ENCODE measurements at places on chromosomes 7 and 10.

- DNase-seq = no peak
Measured at GRCh38 chr7:155224116-155224811, 73.4 kb upstream of the INSIG1 start.

GRCh38 chr10:132537684-132538001, at the start of gene INPP5A:
INPP5A (plus strand) TSS chr10:132537787; CDS start chr10:132538097, 310 bp downstream.
- no peak for DNase-seq

- DNase-seq = no peak
Measured at GRCh38 chr10:128263891-128264688, 137.9 kb upstream of the MKI67 start.

DNA sequence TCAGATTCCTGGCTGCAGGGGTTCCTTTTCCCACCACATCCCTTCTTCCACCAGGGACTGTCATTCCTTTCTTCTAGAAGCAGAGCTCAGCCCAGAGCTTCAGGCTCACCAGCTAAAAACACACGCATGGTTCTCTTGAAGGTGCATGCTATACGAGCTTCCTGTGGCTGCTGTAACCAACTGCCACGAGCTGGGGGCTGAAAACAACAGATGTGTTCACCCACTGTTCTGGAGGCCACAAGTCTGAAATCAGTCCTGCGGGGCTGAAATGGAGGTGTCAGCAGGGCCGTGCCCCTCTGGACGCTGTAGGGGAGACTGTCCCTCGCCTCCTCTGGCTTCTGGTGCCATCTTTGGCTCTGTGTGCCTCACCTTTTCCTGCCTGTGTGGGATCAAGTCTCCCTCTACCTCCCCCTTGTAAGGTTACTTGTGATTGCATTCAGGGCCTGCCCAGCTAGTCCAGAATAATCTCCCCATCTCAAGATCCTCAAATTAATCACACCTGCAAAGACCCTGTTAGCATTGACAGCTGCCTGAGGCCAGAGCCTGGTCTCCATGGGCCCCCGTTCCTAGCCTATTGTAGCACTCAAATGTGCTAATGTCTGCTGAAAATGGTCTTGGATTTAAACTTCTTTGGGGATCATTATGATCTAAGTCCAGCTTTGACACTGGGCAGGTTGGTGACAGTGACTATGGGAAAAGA, 13.7 kb downstream of the RAB19 start:
- DNase-seq = no peak

DNA sequence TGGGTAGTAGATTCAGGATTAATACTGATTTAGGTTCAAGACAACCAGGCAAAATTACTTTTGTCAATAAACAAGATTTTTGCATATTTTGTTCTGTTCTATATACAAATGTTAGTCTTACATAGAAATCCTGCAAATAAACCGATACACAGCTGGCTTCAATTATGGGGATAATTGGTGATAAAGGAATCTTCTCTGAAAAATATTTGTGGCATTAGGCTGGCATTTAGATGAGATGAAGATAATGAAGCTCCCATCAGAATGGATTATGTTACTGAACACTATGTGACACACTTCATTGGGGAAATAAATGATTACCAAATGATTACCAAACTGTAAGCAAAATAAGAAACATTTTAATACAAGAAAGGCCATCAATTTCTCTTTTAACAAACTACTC, 65.8 kb downstream of the NT5C2 start:
- DNase-seq = no peak

DNA sequence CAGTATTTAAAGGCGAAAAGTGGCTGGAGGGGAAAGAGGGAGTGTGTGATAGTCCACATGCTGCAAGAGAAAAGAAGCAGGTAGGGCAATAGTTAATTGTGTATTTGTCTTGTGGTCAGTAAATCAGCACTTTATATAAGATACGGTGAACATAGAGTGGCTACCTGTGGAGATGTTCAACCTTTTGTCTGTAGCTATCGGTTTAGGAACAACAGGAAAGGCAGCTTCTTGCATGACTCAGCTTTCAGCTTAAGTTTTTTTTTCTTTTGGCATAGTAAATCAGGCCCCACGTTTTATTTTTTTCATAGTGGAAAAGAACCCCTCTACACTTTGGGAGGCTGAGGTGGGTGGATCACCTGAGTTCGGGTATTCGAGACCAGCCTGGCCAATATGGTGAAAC, 14.2 kb upstream of the MTPN start:
- no peak for DNase-seq

DNA sequence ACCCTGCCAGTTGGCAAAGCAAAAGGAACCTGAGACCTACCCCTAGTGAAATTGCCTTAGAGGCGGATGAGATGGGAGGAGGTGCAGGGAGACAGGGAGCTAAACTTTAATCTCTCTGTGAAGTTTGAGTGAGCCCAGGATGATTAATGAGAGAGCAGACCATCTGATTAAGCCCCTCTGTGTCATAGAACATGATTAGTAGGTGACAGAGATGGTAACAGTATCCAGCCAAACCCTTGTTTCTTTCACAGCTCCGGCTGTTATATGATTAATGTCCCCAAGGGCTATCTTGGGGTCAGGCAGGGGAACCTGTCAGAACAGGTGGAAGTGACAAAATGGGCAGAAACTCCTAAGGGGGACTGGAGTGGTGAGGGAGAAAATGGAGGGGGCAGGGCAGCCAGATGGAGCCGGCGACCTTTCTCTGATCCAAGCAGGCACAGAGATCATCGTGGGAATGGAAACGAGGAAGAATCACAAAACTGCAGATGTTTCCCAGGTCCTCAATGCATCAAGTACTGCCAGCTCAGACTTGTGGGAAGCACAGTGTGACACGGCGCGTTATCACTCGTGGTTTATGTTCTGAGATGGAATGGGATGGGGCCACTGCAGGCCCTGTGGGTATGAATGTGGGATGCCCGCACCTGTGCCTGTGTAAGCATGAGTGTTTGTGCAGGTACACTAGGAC, 684.2 kb downstream of the LRMDA start:
- DNase-seq = no peak

GRCh38 chr7:99141841-99142726, 1.8 kb downstream of the SMURF1 start:
- DNase-seq = no peak

DNA sequence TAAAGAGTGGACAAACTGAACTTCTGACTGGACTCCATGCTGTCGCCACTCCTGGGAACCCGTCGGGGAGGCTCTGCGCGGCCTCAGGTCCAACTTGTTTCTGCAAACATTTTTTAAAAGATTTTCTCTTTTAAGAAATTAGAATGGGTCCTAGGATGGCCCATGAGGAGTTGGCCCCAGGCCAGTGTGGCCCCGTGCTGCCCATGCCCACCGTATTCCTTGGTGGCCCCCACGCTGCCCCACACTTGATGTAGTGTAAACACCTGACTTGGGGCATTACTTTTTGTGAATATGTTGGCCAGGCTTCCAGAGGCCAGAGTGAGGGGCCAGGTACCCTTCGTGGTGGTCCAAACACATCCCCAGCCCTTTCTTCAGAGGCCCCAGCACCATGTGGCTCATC, 19.3 kb downstream of the ZNF316 start:
- no peak for DNase-seq

GRCh38 chr10:13686331-13686752, 99.6 kb downstream of the PRPF18 start:
- no peak for DNase-seq

GRCh38 chr10:14253711-14254110, 77.0 kb downstream of the FRMD4A start:
- no peak for DNase-seq

DNA sequence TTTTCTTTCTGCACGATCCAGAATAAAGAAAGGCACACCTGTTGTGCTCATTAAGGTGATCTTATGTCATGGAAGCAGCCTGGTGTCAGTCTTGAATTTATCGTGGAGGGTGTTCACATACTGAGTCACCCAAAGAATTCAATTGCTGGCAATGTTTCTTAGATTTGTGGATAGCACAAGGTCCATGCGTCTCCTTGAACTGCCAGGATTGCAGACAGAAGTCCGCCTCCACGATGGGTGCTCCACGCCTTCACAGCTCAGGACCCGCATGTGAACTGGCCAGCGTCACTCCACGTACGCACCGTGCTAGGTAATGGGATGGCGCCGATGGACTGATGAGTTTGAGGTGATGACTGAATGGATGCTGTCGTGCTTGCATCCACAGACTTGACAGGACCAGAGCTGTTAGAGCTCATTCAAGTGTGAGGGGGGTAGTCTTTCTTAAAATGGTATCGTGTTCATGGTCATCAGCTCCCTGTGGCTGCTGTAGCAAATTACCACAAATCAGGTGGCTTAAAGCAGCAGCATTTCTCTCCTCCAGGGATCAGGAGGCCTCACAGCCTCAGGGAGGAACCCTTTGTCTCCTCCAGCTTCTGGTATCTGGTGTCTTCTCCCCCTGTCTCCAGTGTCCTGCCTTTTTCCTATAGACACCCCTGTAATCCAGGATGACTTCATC, 65.4 kb upstream of the DNAJB6 start:
- no peak for DNase-seq

GRCh38 chr10:71740069-71740653, 20.6 kb upstream of the C10orf105 start:
- DNase-seq = no peak

DNA sequence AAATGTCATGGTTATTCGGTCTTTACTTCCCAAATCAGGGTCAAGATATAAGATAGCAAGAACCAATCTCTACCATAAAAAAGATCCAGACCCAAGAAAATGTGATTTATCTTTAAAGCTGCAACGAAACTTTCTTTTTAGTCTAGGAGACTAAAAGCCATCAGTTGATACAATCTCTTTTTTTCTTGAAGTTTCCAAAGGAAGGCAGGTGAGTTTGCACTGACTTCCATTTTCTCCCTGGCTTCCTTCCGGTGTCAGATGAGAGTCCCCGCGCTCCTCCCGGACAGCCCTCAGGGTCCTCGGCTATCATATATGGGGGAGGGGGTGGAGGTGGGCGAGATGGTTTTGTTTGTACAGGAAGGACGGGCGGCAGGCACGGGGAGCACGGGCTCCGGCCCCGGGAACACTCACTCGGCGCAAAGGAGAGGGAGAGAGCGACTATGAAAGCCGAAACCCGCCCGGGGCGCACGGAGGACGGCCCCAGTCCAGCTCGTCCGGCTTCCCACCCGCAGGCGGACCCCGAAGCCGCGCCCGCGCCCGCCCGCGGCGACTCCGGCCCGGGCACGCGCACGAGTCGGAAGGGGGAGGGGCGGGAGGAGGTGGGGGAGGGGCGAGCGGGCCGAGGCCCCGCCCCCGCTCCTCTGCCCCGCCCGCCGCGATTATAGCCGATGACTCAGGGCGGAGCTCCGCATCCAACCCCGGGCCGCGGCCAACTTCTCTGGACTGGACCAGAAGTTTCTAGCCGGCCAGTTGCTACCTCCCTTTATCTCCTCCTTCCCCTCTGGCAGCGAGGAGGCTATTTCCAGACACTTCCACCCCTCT, at the start of gene BAG3:
Gene BAG3, plus strand, starts transcription at position 689 of the 822 bp plus-strand sequence. CDS start 296 bp downstream, outside the sequence.
- peak; percentile 71 for DNase-seq

DNA sequence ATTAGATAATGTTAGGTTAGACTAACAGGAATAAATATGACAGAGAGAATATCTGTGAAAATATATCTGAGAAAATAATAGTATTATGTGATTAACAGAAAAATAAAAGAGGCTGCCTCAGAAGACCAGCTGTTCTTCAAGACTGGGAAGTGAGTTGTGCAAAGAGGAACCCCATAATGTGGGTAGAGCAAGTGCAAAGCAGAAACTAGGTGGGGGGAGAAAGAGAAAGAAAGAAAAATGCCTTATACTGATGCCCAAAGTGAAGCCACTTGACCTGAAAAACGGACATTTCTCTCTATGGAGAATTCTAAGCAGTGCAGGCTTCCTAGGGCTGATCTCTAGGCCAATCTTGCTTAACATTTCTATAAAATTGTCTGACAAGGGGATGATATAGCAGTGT, 3.8 kb downstream of the NEBL start:
- DNase-seq = no peak

- DNase-seq = no peak
Measured at GRCh38 chr7:77288676-77289320, 89.2 kb upstream of the FGL2 start.

- no peak for DNase-seq
Measured at GRCh38 chr10:121070275-121071070, 219.3 kb downstream of the WDR11 start.

DNA sequence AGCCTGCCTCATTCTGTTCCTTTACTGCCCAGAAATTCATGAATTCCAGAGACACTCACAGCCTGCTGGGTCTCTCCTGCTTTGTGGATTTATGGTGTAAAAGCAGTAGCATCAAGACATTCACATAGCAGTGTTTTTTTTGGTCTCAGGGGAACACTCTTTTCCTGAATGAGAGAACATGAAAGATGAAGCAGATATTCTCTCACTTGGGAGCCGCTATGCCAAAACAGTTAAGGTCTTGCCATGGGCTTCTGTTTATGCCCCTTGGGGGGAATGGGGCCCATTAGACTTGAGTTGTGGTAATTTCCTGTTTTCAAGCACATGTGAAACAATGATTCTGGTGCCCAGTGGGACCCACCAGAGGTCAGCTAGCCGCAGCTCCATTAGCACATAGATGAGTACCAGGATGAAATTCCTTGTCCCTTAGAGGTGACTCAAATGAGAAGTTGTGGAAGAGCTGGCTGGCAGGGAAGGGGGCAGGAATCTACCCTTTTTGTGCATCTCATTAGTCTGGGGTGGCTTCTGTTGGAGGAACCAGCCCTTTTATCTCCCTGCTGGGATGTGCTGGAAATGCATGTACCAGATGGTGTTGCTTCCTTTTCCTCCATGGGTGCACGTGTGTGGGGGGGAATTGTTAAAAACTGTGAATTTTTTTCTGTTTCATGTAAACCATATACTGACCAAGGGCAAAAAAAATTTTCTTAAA, 13.3 kb downstream of the BMPER start:
- DNase-seq = no peak

DNA sequence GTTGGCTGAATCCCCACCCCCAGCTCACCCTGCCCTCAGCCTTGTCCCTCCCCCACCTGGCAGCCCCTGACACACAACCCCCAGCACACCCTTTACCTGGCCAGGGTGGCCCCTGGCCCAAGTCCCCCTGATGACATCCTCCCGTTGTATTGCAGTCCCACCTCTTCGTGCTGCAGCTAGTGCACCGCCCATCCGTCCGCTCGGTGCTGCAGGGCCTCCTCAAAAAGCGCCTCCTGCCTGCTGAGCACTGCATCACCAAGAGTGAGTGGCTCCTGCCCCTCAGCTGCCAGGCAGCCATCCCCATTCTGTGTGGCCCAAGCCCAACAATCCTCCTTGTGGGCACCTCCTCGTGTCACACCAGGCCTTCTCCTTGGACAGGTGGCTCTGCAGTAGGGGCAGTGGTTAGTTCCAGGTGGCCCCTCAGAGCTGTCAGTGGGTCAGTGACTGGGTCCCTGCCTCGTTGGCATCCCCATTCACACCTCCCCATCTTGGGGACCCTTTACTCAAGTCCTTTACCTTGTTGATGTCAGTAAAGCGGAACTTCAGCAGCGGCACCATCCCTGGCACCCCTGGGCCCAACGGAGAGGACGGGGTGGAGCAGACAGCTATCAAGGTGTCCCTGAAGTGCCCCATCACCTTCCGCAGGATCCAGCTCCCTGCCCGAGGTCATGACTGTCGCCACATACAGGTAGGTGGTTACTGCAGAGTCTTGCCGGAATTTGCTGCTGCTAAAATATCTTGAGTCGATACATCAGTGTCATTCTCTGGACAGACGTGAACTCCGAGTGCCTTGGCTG, 14.3 kb downstream of the ZMIZ2 start:
- no peak for DNase-seq

Data from activated CD8-positive, alpha-beta memory T cell treated with anti-CD3 and anti-CD28 coated beads for 48 hours (primary cell).